Activated CD4-positive, alpha-beta T cell treated with anti-CD3 and anti-CD28 coated beads, Interleukin-2, Interleukin-6, amounts not matched to agents 100 ng/mL and 50 ng/mL, durations not matched to agents 16 hours and 8 hours (primary cell): ENCODE measurements at places on chromosomes 6 and 20.

DNA sequence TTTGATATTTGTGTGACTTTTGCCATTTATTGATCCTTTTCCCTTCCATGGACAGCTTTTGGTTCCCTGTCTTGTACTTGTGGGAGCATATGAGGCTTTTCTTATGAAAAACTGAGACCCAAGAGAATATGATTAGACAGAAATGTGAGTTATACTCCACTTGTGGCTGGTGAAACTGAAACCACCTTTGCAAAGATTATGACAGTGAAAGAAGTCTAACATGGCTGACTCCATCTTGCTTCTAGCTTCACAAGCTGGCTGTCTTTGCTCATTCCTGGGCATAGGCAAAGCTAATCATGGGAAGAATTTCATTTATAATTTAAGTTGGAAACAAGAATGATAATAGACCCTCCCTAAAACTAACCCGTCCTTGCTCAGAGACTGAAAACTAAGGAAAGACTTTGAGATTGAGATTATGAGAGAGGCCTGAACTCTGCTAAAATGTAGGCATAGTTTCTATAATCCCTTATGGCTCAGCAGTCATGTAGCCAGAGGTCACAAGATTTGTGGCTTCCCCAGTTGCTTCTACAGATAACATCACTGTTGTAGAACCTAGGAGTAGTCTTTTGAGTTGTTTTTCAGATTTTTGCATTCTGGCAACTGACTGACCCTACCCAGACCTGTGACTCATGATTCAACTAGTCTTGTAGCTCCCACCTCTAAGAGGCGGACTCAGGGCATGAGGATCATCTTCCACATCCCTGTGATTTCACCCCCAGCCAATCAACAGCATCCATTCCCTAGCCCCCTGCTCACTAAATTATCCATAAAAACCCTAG, 50.9 kb upstream of the CD2AP start:
- no peak for DNase-seq

DNA sequence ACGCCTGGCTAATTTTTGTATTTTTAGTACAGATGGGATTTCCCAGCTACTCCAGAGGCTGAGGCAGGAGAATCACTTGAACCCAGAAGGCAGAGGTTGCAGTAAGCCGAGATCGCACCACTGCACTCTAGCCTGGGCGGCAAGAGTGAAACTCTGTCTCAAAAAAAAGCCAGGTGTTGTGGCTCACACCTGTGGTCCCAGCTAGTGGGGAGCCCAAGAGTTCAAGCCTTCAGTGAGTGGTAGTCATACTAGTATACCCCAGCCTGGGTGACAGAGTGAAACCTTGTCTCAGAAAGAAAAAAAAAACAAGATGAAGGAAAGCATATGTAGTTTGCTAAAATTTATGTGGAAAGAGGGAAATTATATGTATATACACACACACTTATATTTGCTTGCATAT, 20.0 kb upstream of the POU5F1 start:
- no peak for DNase-seq

DNA sequence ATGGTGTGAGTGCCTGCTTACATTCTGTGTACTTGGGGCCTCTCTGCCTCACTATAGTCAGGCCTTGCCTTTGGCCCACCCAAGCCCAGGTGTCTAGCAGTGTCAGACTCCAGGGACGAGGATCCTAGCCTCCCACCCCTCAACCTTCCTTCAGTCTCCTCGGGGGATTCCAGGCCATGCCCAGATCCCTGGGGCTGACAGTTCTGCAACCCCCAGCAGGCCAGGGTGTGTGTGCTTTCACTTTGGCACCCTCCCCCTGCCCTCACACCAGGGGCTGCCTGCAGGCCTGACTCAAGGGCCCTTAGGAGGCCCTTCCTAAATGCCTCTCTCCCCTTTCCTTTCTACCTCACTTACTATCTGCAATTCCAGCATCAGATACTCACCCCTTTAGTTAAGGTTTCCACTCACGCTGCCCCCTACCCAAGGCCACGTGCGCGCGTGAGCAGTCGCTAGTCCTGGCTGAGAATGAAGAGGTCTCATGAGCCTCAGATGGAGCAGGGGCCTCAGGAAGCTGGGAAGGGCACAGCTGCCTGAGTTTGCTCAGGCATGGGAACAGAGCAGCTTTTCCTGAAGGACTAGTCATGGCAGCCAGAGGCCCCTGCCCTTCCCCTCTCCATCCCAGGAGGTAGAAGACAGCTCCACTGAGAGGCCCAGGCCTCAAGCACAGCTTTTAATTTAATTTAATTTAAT, 859 bp upstream of the CLPS start:
- DNase-seq = no peak

GRCh38 chr6:10510592-10511367, 10.4 kb upstream of the GCNT2 start:
- peak; percentile 58 for DNase-seq

GRCh38 chr20:34541264-34541901, 17.1 kb upstream of the MAP1LC3A start:
- DNase-seq = peak; percentile 30

GRCh38 chr6:5684320-5685053, 322.2 kb downstream of the NRN1 start:
- no peak for DNase-seq
